Retina (tissue), 1 donor: ENCODE measurements at places on chromosomes 16 and 17.
A peak's percentile ranks its signal among the peaks of the same experiment; 100 is the strongest.

DNA sequence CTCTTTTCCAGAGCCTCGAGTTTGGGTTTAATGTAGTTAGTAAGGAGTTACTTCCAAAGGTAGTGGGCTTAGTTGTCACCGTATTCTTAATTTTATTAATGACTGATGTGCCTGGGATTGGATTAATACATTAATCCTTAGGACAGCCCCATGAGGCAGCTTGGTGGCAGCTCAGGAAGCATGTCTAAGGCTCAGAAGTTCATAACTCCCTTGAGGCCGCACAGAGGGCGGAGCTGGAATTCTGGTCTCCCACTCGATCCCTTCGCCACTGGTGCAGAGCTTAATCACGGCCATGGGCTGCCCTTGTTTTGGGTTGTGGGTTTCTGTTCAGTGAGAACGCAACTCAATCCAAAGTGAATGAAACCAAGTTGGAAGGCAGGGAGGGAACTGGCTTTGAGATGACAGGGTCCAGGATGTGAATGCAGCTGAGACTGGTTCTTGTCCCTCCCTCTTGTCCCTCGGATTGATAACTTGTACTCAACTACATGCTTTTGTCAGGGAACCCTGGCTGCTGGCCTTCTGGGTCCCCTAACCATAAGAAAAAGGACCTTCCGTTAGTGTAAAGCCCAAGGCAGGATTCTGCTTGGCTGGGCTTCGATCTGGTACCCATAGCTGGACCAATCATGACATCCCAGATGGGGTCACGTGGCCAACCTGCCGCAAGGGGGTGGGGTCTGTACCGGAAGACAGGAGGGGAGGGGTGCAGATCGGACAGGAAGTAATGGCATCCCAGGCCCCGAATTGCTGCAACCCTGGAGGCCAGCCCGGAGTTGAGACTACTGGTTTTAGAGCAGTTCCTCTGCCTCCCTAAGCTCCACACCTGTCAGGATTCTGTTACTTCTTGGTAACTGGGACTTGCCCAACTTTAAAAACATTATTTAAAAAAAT is 45.4 kb downstream of the SNX20 start:
- DNase-seq = no peak

- no peak for DNase-seq
Observed at GRCh38 chr17:28738680-28739384, 5.0 kb upstream of the TRAF4 start.

DNA sequence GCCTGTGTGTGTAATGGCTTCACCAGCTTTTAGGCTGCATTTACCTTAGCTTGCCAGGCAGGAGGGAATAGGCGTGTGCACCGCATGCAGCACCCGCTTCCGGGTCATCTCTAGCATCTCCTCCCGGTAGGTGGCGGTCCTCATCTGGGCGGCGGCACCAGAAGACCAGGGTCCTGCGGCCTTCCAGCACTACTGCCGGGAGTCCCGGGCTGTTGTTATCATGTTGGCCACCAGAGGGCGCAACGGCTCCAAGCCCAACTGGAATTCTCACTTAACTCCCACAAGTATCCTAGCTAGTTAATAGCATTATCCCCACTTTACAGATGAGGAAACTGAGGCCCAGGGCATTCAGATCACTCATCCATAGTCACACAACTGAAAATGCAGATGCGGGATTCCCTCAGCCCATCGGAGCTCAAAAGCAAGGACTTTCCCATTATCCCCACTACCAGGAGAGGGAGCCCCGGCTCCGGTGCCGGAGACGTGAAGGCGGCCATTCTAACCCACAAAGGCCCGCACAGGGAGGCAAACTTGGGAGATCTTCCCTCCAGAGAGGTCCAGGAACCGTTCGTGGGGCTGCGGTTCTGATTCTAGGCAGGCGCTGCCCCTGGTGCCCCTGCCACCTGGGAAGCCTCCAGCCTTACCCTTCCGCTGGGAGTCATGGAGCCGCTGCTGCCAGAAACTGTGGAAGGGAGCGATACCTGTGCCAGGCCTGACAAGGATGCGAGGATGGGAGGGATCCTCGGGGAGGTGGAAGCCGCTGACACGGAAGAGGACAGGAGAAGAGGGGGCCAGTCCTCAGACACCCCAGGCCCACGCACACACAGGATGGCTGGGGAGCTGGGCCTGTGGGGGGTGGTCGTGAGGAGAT is 23.9 kb downstream of the LGALS9 start:
- DNase-seq = peak; percentile 82

GRCh38 chr17:40534371-40535189 is 30.7 kb downstream of the CCR7 start:
- DNase-seq = no peak

GRCh38 chr17:13031718-13032350 is 14.0 kb upstream of the ELAC2 start:
- peak; percentile 61 for DNase-seq

DNA sequence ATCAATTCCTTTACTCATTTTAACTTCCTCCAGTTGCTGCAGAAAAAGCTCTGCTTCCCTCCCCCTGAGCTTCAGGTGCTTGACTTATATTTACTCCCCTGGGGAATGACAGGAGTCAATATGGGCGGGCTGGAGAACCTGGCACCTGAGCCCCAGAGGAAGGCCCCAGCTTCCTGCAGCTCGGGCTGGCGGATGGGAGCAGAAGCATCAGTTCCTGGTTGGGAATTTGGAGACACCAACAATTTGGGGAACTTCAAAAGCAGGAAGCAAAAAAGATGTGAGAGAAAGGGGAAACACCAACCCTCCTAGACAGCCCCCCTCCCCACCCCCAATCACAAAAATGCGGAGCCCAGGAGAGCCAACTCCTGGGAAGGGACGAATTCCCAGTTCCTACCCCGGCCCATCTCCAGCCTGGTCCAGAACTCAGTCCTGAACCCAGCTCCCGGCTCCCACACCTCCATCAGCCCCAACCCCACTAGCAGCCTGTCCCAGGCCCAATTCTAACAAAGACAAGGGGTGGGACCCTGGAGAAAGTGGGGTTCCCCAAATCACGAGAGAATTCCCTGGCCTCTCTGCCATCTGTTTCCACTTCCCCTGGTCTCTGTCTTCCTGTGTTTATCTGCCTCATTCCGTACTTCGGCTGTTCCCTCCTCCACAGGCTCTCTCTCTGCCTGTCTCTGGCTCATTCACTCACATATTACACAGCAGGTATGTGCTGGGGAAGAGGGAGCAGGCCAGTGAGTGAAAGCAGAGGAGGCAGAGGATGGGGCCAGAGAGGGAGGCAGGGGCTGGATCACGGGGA is 16.2 kb upstream of the ASGR2 start:
- no peak for DNase-seq

DNA sequence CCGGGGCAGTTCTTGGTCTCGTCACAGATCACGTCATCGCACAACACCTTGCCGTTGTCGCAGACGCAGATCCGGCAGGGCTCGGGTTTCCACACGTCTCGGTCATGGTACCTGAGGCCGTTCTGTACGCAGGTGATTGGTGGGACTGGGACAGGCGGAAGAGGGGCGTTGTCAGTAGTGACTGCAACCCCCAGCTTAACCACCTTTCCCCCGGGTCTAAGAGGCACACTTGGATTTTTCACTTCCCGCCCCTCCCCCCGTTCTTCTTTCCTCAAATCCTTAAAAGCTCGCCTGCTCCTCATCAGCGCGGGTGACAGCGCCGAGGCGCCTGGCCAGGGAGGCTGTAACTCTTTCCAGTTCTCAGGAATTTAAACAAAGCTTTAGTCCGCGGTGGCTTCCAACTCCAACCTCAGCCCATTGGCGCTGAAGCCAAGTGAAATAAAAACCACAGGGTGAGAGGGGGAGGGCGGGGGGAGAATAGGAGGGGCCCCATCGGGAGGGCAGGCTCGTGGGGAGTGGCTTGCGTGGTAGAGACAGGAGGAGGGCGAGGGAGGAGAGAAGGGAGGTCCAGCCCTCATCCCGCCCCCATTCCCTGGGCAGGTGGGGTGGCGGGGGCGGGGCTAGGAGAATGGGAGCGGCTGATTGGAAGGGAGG is 1.5 kb downstream of the COL1A1 start:
- peak; percentile 37 for DNase-seq

DNA sequence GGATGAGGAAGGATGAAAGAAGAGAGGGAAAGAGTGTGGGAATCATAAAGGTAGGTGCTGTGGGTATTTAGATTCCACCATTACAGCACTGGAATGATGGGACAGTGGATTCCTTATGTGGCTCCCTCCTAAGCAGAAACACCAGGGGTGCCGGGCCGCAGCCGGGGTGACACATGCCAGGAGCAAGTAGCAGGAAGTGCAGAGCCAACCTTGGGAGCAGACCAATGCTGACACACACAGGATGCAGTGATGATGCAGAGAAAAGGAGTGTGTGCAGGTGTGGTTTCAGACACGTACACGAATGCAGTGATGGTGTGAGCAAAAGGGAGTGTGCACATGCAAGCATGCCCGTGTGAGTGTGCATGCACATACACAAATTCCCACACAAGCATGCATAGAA is 338.0 kb downstream of the SLC39A11 start:
- no peak for DNase-seq

DNA sequence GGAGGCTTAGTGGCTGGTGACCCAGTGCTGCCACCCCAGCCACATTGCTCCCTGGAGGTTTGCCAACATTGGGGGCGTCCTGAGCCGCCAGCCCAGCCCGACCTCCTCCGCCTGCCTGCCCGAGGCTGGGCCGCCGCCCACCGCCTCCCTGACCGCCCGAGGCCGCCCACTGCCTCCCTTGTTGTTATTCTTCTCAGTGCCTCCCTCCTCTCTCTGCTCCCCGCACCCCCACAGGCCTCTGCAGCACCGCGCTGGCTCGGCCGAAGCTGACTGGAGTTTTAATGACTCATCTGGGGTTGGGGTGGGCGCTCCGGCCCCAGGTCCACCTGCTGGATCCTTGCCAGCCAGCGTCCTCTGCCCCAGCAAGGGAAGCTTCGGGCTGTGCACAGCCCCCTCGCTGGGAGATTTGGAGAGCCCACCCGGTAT is 102.5 kb downstream of the RBFOX3 start:
- DNase-seq = no peak

GRCh38 chr17:21285164-21286065 is 904 bp downstream of the MAP2K3 start:
- peak; percentile 52 for DNase-seq

GRCh38 chr17:27954548-27955495 is 61.7 kb upstream of the LYRM9 start:
- no peak for DNase-seq

- DNase-seq = peak; percentile 70
Observed at GRCh38 chr16:80084614-80085013, 456.2 kb upstream of the DYNLRB2 start.

DNA sequence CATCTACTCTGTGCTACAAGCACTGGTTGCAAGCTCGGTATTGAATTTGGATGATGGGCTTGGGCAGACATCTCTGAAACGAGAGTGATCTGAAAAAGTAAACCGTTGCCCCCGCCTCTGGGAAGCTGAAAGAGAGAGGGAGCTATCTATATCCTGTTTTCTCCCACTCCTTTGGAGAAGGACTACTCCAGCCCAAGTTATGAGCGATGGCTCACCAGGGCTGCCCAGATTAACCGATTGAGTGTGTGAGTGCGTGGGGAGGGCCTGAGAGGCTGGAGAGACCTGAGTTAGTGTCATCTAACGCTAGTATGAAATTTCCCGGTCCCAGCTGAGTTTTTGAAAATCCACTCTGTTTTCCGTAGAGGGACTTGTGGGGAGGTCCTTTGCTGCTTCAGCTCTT is 11.5 kb downstream of the MGAT5B start:
- no peak for DNase-seq

DNA sequence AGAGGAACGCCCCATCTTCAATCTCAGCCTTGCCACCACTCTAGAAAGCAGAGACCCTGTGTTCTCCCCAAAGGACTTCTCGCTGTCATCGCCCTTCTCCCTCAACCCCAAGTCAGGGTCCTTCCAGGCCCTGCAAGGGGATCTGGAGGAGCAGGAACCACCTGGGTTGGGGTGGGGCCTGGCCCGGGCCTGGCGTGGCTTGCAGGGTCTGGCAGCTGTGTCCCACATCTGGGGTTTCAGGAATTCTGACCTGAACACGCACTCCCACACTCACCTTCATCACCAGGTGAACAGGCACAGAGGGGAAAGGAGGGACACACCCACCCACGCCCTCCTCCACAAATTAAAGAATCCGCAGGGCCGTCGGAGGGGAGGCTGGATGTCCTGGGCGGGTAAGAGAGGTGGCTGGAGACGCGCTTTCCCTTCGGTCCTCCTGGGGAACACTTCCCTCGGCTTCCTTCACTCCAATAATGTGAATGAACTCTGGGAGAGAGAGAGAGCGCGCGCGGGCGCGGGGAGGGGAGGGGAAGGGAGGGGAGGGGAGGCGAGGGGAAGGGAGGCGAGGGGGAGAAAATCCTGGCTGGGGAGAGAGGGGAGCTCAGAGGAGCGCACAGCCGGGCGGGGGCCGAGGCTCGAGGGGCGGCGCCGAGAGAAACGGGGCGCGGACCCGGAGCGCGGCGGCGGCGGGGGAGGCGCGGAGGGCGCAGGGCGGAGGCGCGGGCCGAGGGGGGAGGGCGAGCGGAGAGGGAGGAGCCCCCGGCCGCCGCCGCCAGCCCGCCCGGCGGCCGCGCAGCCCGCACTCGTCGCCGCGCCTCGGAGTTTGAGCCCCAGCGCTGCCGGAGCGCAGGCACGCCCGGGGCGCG is at the start of gene CACNG4:
TSS of gene CACNG4 (plus strand) at position 799 of the 863 bp plus-strand sequence. CDS start 205 bp downstream, outside the sequence.
- peak; percentile 68 for DNase-seq

DNA sequence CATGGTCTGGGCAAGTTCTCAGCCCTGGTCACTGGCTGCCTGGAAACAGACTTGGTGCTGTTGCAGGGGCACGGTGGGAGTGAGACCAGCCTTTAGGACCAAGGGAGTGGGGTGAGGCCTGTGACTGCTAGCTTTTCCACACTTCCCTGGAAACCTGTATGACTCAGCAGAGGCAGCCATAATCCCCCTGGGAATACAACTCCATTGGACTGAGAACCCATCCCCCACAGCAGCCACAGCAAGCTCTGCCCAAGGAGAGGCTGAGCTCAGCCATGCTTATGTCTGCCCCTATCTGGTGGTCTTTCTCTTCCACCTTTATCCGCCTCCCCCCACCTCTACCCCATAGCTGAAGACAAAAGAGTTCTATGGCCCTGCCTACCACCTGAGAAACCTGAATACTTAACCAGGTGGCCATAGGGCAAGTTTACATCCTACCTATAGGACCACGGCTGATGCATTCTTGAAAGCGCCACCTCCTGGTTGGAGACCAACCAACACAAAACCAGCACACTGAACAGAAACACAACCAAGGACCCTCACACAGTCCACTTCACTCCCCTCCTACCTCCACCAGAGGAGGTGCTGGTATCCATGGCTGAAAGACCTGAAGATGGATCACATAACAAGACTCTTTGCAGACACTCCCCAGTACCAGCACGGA is 816.2 kb upstream of the SOX9 start:
- no peak for DNase-seq
